D341Med (cell line): ENCODE measurements at places on chromosomes 11 and 22.

GRCh38 chr11:119566319-119566718, 143.3 kb upstream of the THY1 start:
- no peak for DNase-seq

GRCh38 chr11:20873054-20873453, 203.7 kb downstream of the NELL1 start:
- DNase-seq = peak; percentile 20

- no peak for DNase-seq
Measured at GRCh38 chr11:4647766-4648165, 4.0 kb downstream of the OR51E1 start.

GRCh38 chr22:19654338-19654987, 59.8 kb upstream of the SEPTIN5 start:
- DNase-seq = no peak

GRCh38 chr11:98564881-98565280, 455.9 kb upstream of the CNTN5 start:
- DNase-seq = no peak

DNA sequence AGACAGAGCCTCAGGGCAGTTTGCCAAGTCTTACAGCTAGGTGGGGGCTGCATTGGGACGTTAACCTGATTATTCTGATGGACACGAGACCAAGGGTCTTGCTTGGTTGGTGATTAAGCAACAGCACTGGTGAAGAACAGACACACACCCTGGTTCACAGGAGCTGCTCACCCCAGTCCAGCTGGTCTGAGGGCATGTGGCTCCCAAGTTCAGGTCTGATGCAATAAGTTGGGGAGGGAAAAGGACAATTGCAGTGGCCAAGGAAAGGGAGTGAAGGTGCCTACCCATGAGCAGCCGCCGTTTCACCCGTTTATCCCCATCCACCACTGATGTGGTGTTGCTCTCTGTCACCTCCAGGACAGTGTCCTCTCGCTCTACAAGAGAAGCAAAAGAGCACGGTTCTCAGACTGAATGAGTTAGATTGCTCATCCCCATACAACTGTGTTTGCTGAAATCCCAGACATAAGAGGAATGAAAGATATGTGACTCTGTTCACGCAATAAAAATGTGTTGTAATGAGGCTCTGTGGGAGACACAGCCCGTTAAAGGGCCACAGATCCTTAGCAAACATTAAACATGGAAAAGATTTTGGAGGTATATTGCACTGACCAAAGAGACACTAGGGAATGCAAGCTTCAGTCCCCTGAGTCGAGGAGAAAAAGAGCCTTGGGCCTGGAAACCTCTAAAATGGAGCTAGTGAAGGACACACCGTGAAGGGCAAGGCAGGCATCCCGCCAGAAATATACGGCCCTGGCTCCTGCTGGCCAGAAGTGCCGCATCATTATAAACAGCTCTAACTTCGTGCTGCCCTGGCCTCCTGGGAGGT, 25.6 kb downstream of the SCUBE2 start:
- no peak for DNase-seq

GRCh38 chr22:41302021-41302767, 869 bp downstream of the ZC3H7B start:
- peak; percentile 76 for DNase-seq

DNA sequence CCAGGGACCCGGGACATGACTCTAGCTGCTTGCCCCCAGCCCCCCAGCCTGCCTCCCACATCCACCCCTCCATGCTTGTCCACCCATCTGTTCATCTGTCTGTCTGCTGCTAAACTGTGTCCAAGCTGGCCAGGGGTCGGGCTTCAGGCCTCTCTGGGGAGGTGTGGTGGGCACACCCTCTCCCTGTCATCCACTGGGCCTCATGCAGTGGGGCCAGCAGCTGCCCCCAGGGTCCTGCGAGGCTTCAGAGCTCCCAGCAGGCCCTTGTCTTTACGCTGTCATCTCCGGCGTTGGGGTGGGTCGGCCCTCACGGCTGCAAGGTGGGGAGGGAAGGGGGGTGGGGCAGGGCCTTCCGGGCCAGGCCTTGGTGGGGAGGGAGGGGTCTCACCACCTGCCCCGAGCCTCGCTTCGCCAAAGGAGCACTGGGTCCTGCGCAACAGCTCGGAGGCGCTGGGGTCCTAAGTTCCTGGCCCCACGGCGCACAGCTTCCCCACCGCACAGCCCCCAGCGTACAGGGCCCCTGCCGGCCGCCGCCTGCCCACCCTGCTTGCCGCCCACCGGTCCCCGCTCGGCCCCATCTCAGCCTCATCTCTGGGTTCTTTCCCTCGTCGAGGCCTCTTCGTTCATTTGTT, 26.7 kb downstream of the MOB2 start:
- no peak for DNase-seq

- no peak for DNase-seq
Measured at GRCh38 chr11:73528013-73528412, 69.9 kb downstream of the FAM168A start.

GRCh38 chr11:46898396-46899095, 19.8 kb downstream of the LRP4 start:
- no peak for DNase-seq

- no peak for DNase-seq
Measured at GRCh38 chr22:41661088-41661487, 27.6 kb downstream of the SNU13 start.

DNA sequence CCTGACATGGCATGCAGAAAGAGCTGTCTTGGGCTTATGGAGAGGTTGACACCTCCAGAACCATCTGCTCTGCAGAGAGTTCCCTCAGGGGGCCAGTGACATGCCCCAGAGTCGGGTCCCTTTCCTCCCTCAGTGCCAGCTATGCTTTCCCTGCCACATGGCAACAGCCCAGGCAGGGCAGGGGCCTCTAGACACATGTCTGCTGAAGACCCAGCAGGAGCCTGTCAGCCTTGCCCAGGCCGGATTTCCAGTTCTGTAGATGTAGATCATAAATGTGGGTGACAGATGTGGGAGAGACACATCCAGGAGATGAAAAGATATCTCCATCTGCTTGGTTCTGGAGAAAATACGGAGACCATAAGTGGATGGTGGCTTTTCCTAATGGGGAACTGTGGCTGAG, 25.5 kb downstream of the NAV2 start:
- DNase-seq = no peak

DNA sequence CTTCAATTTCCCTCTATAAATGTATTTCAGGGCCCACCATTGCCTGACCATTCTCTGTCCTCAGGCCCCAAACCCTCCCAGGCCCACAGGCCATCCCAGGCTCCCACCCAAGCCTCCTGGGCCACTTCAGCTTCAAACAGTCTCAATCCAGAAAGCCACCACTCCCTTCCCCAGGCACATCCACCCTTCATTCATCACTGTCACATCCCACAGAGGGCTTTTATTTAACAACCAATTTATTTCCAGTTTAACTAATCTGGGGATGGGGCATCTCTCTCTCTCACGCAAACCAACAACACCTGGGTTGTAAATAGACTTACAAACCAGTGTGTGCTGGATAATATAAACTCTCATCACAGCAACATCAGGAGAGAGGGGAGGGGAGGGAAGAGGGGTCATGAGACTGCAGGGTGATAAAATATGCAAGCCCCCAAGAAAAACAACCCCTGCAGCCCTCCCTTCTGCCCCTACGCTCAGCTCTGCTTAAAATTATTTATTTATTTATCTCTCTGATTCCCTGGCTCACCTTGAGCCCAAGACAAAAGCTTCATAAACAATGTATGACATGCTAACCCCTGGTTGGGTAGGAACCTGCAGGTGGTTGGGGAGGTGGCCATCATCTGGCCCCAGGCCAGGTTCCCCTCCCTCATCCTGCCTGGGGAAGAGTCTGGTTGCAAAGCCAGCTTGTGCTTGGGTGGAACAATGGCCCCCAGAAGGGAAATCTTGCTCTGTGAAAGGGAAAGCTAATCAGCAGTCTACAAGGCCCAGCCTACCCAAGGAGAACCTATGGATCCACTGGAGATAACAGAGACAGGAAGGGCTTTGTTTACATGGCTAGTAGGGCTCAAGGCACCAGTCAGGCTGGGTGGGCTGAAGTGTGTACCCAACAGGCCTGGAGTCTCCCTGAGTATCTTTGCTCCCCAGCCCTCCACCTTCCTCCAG, 359.2 kb downstream of the BUD13 start:
- DNase-seq = no peak

- no peak for DNase-seq
Measured at GRCh38 chr22:19068784-19069271, 53.4 kb downstream of the DGCR2 start.

DNA sequence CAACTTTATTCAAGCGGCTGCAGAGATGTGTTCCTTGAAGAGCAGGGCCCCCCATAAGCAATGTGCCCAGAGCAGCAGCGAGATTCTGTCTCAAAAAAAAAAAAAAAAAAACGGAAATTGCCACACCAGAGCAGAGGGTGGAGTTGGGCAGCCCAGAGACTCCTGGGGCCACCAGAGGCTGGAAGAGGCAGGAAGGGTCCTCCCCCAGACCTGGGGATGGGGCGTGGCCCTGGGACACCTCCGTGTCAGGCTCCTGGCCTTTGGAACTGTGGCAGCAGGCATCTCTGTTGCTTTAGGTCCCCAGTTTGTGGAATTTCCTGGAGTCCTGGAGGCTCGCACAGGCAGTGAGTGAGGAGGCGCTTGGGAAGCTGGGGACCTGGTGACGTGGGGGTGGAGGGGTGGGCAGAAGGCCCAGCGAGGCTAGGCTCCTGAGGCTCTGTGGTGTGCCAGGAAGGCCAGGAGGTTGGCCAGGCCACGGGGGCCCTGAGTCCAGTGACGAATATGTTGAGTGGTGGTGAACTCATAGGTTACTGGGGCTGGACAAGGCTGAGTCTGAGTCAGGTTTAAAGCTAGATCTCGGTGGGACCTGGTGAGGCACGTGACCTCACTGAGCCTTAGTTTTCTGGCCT, 735.6 kb downstream of the BRD1 start:
- no peak for DNase-seq

DNA sequence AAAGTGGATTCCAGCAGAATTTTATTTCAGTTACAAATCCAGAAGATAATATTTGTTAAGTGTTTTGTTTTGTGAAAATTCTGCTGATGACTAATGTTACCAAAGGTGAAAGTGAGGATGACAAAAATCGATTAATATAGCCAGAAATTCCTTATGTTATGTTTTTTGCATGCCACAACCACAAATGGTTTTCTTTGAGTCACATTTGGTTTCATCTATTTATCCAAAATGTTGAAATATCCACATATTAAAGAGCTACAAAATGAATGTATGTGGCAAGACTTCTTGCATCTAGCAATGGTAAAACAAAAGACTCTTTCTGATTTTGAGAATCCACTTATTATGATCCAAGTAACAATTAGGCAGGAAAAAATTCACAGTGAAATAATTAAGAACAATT, 150.1 kb upstream of the LRRC4C start:
- no peak for DNase-seq

DNA sequence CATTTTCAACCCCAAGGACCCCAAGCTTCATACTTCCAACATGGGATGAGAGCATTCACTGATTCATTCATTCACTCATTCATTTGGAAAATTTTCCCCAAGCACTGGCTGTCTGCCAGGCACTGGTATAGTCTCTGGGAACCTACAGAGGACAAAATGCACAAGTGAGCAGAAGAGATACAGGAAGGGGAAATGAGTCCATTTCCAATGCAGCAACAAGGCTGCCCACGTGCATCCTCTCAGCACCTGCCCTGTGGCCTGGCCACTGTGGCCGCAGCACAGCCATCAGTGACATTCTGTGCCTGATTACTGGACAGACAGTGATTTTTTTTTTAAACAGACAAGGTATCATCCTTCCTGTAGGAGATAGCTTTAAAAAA, 96.0 kb upstream of the PITPNB start:
- DNase-seq = no peak

DNA sequence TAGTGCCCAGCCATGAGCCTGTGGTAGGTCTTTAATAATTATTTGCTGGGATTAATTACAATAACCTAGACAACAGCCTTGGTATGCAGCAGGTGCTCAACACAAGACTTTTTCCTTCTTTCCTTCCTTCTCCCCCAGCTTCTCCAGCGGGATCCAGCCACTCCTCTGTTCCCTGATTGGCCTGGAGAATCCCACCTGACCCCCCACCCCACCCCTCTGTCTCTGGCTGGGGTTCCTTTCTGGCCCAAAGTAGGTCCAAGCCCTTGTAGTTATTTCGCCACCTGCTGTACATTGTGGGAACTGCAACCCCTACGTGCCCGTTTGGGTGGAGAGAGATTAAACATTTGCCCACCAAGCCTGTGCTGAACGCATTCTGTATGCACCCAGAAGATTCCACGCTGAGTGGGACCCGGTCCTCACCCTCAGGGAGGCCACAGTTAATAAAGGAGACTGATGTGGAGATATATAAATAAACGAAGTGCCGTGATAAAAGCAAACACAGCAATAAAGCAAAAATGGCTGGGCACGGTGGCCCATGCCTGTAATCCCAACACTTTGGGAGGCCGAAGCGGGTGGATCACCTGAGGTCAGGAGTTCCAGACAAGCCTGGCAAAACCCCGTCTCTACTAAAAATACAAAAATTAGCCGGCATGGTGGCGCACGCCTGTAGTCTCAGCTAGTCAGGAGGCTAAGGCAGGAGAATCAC, 32.1 kb upstream of the DGKZ start:
- DNase-seq = peak; percentile 83

DNA sequence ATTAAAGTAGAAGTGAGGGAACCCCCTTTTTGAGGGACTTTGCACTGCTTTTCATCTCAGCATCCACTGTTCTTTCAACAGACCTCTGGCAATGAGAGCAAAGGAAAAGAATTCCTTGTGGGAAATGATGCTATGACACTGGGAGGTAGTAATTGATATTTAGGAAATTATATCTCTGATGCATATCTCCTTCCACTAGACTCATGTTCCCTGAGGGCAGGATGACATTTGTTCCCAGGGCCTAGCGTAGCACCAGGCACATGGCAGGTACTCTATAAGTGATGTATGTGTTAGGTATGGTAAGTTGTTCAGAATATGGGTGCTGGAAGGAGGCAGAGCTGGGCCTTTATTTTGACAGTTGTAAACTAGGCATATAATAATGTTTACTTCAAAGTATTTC, 142.9 kb downstream of the CCDC81 start:
- DNase-seq = no peak

GRCh38 chr11:76501526-76502202, 56.8 kb downstream of the EMSY start:
- no peak for DNase-seq

DNA sequence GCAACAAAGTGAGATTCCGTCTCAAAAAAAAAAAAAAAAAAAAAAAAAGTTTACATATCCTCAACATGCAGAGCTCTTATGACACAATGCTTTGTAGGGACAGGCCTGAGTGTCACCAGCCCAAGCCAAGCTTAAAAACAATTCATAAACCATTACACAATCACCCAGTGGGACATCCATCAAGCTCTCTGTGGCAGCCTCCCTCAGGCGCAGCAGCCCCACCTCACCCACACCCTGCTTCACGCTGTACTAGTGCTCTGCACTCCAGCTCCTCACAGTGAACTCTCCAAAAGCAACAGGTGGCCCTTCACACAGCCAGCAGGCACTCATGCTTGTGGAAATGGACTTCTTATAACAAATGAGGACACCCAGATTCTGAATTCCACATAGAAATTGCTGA, 3.5 kb upstream of the FOXRED2 start:
- DNase-seq = no peak

GRCh38 chr22:18060646-18061620, 16.9 kb upstream of the PEX26 start:
- no peak for DNase-seq

- no peak for DNase-seq
Measured at GRCh38 chr11:76702336-76703128, 32.0 kb upstream of the LRRC32 start.
